SK-N-SH treated with all-trans-retinoic acid at 6 μM for 48 hours (cell line): ENCODE measurements at places on chromosomes 5 and 9.
A peak's percentile ranks its signal among the peaks of the same experiment; 100 is the strongest.

DNA sequence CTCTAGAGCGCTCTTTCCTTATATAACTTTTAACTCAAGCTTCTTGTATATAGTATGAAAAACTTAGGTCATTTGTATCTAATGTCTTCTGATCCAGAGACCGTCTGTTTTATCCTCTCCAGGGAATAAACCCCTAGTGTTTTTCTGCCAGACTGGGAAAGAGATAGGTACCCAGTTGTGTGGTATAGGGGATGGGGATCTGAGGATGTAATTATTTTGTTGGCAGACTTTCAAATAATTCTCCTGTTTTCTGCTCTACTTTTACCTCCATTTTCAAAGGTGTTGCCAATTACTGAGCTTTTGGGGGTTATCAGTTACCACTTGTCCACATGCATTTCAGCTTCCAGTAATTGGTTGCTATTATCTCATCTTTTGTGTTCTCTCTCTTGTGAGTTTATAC is 17.9 kb downstream of the CCDC171 start:
- no peak for ATAC-seq

DNA sequence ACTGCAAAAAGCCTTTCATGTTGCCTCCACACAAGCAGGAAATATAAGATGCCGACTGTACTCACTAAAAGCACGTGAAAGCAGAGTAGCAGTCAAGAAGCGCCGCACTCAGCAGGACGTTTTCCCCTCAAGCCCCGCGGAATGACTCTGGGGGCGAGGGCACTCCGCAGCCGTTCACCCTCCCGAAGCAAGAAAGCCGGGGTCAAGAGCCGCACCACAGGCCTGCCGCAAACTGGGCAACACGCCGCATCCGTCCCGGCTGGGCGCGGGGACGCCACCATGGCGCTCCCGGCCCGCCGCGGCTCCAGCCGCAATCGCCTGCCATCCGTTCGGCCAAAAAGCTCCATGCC is 364 bp downstream of the RPS6 start:
- peak; percentile 43 for ATAC-seq

GRCh38 chr5:2223303-2223702 is 340.6 kb upstream of the IRX4 start:
- no peak for ATAC-seq

DNA sequence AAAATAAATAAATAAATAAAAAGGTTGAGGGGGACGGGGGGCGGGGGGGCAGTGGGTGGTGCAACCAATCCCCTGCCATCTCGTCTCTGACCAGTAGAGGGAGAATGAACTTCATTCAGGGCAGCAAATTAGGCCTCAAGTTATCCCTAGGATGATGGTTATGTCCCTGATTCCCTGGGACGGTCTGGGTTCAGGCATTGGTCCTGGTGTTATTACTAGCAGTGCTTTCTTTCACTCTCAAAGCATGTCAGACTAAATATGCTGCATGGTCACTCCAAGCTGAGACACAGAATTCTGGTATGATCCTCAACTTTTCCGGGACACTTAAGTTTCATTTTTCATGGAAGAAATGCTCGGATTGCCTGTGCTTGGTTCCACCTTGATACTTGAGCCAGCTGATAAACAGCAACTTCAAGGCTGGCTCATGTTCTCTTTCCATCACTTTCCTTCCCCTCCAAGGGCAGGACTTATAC is 59.4 kb downstream of the DAP start:
- ATAC-seq = peak; percentile 59

DNA sequence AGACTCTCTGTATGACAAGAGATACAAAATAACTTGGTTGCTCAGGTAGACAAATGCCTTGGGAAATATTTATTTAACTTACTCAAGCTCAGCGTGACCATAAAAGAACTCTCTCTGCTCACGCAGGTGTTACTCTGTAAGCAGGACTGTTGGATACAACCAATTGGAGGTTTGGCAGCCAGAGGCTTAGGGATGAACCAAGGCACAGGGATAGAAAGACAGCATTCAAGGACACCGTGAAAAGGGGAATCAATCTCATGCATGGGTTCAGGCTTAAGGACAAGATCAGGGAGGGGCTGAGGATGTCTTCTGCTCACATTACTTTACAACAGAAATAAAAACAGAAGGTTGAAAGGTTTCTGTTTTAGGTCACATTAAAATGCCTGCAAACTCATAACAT is 389.0 kb upstream of the BRINP1 start:
- ATAC-seq = no peak

DNA sequence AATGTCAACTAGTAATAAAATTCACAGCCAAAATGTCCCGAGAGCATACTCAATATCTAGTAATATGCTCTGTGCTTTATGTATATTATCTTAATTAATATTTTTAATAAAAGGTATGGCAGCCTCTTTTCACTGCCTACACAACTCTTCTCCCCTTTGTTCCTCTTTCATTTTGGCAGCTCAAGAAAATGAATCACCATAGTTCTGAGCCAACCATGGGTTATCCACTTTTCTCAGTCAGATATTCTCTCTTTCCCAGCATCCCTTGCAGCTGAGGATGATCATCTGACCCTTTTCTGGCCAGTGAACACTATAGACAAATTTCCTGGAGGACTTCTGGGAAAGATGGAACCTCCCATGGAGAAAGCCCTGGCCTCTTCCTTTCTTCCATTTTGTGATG is 8.2 kb upstream of the DOCK8 start:
- no peak for ATAC-seq

GRCh38 chr9:19028835-19029451 is 4.1 kb downstream of the SAXO1 start:
- peak; percentile 95 for ATAC-seq

DNA sequence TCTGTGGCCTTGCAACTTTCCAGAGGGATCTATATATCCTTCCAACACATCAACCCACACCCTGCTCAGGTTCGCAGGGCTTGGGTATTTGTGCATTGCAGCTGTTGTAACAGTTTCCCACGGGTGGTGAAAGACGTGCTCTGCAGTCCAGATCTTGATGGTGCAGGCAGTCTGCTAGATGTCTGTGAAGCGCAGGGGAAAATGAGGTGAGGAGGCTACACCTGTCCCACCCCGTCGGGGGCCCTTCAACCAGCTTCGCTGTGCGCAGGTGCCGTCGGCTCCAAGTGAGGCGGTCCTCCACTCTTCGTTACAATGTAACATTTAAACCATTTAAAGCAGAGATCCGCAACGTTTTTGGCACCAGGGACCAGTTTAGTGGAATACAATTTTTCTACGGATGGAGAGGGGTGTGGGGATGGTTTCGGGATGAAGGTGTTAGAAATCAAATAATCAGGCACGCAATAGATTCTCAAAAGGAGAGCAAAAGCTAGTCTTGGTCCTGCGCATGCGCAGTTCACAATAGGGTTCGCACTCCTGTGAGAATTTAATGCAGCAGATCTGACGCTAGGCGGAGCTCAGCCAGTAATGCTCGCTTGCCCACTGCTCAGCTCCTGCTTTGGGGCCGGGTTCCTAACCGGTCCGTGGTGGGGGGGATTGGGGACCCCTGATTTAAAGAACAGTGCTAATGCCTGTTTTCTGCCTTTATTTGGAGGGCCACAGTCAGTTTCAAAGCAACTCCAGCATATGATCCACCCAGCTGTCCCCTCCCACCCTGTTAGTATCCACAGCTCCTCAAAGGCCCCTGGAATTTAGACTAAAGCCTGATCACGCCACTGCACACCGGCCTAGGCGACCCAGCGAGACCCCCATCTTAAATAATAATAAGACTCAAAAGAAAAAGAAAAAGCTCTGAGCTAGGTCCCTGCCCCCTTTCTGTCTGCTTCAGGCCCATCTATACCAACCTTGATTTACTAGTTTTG is 97.1 kb upstream of the SELENOP start:
- peak; percentile 94 for ATAC-seq

GRCh38 chr5:149684371-149684770 is 45.7 kb upstream of the PPARGC1B start:
- no peak for ATAC-seq

- peak; percentile 66 for ATAC-seq
Observed at GRCh38 chr9:89189215-89189614, 10.6 kb upstream of the SHC3 start.

DNA sequence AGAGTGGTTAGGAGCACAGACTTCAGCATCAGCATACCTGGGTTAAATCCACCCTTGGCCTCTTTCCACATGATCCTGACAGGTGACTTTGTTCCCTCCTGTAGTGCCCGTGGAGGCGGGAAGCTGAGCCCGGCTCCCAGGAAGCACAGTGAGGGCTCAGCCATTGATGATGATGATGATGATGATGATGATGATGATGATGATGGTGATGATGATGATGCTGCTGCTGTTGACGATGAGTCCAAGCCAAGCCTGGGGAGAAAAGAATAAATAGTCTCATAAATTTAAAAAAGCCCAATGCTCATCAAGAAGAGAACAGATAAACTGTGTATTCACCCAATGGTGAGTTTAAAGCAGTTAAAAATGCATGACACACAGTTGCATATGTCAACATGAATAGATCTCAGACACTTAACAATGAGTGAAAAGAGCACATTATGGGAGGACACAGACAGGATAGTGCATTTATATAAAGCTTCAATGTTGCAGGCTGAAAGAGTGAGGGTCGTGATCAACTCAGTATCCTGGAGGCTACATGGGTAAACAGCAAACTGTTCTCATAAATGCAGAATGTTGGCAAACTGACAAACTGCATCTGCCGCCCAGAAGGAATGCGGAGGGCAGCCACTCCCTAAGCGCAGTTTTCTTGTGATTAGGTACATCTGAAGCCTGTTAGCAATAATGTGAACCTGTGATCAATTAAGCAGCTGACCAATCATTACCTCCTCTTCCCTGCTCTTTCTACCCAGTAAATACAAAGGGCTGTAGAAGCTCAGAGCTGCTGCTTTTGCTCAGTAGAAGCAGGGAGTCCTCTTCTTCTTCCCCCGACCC is 11.7 kb upstream of the CFAP157 start:
- ATAC-seq = peak; percentile 46

DNA sequence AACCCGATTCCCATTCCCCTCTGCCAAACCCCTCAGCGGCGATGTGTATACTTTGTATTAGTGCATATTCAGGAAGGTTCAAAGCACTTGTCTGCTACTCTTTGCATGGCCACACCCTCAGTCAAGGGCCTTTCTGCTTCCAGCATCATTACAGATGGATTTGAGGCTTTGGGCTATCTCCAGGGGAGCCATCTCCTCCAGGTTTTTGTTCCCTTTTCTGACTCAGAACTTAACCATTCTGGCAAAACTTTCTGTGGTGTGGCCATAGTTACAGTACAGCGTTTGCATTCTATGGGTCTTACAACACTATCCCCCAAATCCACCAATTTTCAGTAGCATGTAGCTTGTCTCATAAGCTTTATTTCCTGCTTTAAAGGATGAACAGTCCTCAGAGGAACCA is 36.0 kb upstream of the SVEP1 start:
- ATAC-seq = no peak

DNA sequence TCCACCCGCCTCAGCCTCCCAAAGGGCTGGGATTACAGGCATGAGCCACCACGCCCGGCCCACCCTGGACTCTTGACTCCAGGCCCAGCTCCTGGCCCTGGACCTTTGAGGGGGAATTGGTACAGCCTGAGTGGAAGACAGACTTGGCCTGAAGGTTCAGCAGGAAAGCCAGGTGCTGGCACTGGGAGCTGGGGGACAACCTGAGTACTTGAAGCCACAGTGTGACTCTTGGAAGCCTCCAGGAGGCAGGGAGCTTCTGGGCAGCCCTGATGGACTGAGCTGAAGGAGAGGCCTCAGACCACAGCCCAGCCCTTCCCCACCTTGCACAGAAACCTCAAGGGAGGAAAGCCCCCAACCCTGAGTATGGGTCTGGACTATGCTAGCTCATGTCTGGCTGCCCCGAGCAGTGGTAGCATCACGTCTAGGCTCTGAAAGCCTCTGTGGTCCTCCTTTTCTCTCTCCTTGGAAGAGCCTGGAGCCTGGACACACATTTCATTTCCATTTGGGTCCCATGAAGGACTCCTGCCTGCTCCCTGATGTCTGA is 54.1 kb downstream of the RASGEF1C start:
- no peak for ATAC-seq

GRCh38 chr9:113574441-113575262 is 111.1 kb downstream of the RGS3 start:
- no peak for ATAC-seq

DNA sequence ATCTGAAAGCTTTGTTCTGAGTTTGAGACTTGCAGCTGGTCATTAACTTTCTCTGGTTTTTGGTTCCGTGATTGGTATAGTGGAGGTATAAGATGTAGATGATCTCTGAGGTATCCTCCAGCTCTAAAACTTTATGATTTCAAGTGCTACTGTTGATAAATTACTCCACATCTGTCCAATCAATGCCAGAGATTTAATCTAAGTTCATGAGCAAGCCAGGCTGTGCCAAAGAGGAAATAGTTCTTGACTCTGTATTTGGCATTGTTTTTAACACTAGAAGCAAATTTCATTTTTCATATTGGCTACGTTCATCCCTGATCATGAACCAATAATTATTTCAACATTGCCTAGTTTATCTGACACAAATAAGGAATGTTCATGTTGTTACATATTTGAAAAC is 28.5 kb upstream of the CHD1 start:
- no peak for ATAC-seq

DNA sequence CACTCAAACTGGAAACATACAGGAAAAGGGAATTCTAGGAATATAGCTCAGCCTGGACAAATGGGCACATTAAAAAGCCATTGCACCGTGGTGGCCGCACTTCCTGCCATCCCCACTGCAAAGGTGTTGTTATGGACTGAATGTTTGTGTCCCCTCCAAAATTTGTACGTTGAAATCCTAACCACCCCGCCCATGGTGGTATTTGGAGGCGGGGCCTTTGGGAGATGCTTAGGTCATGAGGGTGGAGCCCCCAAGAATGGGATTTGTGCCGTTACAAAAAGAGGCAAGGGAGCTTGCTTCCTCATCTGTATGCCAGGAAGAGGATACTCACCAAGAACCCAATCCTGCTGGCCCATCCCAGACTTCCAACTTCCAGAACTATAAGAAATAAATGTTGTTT is 1.1 kb upstream of the CMBL start:
- no peak for ATAC-seq

DNA sequence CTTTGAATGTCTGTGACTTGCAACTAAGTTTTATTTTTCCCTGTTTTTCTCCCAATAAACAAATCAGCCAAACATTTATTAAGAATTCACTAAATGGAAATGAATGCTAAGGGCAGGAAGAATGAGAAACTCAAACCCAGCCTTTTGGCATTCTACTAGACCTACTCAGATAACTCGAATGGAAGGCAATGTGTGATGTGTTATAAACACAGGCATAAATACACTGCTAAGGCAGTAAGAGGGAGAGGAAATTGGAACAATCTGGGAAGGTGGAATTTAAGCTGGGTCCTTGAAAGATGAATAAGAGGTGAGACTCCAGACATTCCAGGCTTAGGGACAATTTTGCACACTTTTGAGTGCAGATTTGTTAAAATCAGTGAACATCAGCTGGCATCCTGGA is 34.7 kb downstream of the MARCHF3 start:
- peak; percentile 81 for ATAC-seq

DNA sequence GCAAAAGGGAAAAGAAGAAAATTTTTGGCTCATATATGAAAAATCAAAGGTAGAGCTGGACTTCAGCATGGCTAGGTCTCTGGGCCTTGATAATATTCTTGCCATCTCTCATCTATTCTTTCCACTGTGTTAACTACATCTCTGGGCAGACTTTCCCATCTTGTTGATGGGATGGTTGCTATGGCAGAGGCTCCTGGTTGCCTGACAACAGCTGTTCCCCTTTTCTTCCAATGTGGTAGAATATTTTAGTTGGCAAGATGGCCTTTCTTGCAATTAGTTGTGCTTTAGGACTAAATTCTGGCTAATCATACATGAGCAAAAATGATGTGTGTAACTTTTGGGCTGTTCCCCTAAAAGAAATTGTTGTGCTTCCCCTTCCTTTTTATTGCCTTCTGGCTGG is 40.2 kb upstream of the ARAP3 start:
- ATAC-seq = no peak
